ENCODE measurements at places on chromosomes 5 and 9.

DNA sequence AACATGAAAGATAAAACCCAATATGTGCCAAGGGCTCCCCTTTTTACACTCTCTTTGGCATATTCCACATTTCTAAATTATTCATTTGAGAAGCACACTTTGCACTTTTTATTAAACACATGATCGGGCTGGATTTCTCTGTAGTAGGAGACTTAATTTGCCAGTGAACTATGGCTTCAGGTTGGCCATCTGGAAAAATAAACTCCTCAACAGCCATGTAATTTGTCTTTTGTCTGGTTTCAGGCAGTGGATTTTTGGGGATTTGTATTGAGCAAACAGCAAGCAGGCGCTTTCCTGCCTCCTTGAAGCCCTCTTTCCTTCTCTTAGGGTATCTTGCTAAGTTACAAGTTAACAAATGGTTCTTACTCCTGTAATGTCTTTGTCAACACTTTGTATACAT, 73.0 kb upstream of the DMRTA1 start:
- DNase-seq, result no peak

- no peak for DNase-seq
Measured at GRCh38 chr5:107268241-107268640, 402.5 kb downstream of the EFNA5 start.

DNA sequence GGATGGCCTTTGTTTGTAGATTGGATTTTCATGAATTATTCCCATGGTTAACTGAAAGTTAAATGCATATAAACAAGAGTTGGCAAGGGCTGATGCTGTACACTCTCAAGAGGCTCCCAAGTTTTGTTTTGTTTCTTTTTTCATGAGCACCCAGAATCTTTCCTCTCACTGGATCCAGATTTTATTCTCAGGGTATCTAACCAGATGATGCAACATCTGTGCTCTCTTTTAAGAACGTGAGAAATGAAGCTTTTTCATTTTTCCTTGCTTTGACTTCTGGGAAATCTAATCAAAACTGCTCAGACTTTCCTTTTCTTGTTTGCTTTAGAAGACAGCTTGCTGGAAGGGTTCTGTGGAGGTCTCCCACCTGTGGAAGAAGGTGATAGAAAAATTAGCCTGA, 142.7 kb upstream of the SLC12A2 start:
- no peak for DNase-seq

DNA sequence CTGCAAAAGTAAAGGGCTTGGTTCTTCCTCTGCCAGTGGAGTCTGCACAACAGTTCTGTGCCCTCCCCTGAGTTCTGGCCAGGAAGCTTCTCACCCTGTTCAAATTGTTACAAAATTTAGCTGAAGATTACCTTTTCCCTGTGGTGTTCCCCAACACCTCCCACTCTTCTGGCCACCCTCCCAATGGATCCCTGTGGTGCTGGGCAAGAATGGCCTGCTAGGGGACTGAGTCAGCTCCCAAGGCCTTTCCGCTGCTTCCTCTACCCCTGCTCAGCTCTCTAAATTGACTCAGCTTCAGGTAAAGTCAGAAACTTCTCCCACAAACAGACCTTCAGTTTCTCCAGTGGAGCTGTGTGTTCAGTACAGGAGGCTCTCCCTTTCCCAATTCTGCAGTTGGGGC, 186.0 kb downstream of the NR2F1-AS1 start:
- DNase-seq, result no peak

GRCh38 chr5:136665331-136665730, 300.0 kb upstream of the TRPC7 start:
- no peak for DNase-seq

DNA sequence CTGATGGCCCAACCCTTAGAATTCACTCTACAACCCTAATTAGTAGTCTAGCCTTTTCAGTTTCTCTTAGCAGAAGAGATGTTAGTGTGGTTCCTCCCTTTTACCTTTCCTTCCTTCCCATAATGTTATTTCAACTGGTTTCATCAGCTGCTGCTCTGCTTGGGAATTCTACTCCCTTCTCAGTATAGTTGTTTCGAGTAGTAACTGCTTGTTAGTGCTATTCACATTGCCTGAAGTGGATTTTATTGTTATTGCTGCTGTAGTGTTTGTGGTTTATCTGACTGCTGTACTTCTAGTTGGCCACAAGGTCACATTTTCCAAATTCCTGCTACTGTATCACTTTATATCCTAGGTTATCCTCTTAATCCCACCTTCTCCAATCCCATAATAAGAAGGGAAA, 29.7 kb downstream of the SMIM15 start:
- no peak for DNase-seq

DNA sequence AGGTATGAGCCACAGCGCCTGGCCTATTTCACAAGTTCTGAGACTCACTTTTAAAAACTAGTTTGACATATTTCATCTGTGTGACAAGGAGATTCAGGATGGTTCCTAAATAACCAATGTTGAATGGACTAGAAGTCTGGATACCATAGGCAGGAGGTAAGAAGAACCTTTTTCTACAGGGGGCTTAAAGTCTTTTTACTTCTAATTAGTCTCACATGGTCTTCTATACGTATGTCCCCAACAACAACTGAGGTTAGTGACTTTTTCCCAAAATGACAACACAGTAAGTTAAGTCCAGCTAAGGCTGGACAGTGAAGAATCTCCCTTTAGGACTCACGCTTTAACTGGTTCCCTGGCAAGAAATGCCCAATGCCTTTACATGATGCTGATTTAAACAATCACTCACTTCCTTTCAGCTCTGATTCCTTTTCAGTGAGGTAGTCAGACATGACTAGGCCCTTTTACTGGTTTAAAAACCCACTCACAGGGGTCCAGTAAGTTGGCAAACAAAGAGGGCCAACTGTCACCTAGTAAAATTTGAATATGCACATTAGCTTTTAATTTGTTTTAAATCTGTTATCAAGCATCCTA, 12.1 kb upstream of the HAUS6 start:
- DNase-seq, result no peak

DNA sequence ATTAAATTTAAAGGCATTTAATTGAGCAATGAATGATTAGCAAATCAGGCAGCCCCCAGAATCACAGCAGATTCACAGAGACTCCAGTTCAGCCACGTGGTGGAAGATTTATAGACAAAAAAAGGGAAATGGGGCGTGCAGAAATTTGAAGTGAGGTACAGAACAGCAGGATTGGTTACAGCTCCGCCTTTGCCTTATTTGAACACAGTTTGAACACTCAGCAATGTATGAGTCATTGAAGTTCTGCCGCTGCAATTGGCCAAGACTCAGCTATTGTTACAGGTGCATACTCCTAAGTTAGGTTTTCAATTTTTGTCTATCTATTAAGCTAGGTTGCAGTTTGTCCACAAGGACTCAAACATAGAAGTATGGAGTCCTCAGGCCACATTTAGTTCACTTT, 157.7 kb upstream of the SLC12A2 start:
- no peak for DNase-seq

- no peak for DNase-seq
Measured at GRCh38 chr9:81823672-81824554, 104.3 kb upstream of the SPATA31D4 start.

- no peak for DNase-seq
Measured at GRCh38 chr5:177220576-177220975, 82.9 kb downstream of the RAB24 start.

DNA sequence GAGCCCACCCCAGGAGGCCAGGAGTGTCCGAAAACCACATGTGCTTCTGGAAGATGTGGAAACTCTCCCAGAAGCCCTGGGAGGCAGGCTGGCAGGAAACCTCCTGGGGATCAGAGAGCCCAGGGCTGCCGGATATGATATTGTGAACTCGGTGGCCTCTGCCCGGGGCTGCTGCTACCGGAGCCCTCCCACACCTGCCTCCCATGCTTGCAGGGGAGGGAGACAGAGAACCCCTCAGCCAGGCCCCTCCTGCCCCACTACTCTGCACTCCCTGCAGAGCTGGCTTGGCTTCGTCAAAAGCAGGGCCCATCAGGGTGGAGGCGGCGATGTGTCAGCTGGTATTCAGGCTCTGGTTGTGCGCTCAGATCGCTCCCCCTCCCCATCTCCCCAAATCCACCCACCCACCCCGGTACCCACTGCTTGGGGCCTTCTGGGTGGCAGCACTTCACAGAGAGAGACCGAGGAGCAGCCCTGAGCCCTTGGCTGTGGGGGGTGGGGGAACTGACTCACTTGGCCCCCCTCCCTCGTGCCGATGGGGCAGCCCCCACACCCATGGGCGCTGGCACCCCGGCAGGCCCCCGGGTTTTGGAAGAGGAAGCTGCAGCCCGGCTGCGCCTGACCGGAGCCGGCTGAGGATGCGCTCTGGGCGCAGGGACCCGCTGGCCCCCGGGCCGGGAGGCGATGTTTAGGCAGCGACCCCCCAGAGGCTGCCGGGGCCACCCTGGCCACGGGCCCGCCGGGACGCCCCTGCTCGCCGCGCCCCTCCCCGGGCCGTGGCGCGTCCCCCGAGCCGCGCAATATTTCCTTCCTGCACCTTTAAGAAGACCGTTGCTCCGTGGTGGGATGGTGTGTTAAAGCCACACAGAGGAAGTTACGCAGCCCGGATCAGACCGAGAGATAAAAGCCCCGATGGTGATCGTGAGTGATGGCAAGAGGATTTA, 786 bp upstream of the NTNG2 start:
- DNase-seq, result peak; percentile 52

DNA sequence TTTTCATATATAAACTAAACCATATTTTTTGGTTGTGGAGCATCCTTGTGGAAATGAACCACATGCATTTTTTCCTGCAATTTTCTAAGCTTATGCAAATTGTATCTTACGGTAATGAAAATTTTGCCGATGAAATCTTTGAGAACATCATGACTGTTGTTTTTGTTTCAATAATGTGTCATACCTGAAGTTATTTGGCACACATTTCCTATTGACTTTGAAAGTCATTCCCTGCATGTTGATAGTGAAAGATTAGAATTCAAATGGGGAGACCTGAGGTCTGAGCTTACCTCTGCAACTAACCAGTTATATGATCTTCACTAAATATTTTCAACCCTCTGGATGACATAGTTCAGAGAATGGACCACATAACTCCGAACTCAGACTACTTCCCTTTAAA, 88.5 kb downstream of the PRR16 start:
- no peak for DNase-seq

GRCh38 chr9:133117271-133118178, 3.5 kb downstream of the RALGDS start:
- DNase-seq, result no peak

- no peak for DNase-seq
Measured at GRCh38 chr5:58544195-58544594, 38.7 kb upstream of the RAB3C start.

DNA sequence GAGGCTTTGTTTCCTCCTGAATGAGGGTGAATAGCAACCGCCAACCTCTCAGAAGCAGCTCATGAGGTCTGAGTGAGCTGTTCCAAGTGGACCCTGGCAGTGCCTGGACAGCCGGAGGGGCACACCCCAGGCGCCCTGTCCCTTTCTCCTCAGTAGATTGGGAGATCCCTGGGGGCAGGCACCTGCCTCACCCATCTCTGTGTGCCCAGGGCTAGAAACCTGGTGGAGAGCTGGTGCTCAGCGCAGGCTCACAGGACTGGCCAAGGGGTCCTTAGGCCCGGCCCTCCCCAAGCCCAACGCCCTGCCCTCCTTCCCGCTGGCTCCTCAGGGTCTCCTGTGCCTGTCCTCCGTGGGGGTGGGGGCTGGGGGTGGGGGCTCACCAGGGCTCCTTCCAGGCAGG, 14.9 kb upstream of the MAPK9 start:
- no peak for DNase-seq

- peak; percentile 91 for DNase-seq
Measured at GRCh38 chr9:35116898-35117551, 1.4 kb upstream of the ATOSB start.

DNA sequence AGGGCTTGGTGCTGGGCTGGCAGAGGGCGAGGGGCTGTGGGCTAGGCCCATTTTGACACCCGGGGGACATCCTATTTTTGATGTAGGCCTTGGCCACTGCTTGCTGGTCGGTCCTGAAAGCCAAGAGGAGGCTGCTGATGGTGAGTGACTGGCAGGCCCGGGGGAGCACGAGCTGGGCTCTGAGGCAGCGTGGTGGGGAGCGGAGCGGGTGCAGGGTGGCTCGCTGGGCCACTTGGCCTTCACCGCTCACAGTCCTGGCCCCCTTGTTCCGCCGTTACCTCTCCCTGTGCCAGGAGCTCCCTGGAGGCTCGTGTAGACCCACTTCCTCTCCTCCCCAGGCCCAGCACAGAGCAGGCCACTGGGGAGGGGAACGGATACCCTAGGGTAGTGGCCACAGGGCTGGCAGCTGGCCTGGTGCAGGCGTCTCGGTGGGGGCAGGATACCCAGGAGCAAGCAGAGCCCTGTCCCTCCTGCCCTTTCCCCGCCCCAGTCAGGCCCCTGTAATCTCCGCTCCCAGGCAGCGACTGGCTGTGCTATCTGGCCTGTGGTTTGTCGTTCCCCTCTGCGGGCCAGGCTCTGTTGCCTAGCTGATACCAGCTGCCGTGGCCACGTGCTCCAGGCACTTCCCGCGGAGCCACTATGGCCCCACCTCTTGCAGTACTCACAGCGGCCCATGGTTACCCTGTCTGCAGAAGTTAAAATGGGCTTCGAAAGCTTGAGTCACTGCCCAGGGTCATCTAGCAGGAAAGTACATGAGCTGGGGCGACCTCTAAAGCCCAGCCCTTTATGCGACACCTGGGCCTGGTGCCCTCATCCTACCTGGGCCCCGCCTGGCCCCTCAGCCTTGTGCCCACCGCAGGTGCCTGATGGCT, 11.7 kb upstream of the DOLPP1 start:
- peak; percentile 31 for DNase-seq

DNA sequence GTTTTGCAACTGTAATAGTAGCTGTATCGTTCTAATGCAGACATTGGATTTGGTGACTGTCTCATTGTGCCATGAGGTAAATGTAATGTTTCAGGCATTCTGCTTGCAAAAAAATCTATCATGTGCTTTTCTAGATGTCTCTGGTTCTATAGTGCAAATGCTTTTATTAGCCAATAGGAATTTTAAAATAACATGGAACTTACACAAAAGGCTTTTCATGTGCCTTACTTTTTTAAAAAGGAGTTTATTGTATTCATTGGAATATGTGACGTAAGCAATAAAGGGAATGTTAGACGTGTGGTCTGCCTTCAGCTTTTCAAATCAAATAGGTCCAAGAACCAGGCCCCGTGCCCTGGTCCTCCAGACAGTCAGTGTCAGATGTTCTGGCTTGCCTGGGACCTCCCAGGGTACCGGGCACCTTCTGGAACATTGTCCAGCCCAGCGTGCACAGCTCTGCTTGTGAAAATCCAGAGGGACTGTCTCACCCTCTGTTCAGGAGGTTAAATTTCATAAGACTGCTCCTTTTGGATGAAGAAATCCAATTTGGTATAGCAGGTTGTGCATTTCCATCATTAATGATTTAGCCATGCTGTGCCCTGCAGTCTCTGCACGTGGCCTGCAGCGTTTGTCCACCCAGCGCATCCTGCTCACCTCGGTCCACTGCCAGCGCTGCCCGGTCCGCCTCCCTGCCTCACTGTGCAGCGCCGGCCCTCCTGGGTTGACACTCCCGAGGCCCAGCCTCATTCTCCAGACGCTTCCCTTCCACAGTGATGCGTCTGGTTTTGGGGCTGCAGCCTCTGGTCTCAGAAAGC, 6.6 kb upstream of the AHRR start:
- DNase-seq, result no peak

- DNase-seq, result no peak
Measured at GRCh38 chr5:60820593-60821487, 23.2 kb downstream of the ELOVL7 start.

GRCh38 chr5:74332682-74333081, 307.8 kb downstream of the ENC1 start:
- DNase-seq, result no peak
